ENCODE measurements at places on chromosomes 2 and 18. TPM values are rescaled to one million over a fixed set of nuclear protein-coding genes. Genes with fewer than 3 reads are reported as not detected.

GRCh38 chr2:190996338-190996946, 17.5 kb downstream of the STAT1 start:
- DNase-seq = no peak

DNA sequence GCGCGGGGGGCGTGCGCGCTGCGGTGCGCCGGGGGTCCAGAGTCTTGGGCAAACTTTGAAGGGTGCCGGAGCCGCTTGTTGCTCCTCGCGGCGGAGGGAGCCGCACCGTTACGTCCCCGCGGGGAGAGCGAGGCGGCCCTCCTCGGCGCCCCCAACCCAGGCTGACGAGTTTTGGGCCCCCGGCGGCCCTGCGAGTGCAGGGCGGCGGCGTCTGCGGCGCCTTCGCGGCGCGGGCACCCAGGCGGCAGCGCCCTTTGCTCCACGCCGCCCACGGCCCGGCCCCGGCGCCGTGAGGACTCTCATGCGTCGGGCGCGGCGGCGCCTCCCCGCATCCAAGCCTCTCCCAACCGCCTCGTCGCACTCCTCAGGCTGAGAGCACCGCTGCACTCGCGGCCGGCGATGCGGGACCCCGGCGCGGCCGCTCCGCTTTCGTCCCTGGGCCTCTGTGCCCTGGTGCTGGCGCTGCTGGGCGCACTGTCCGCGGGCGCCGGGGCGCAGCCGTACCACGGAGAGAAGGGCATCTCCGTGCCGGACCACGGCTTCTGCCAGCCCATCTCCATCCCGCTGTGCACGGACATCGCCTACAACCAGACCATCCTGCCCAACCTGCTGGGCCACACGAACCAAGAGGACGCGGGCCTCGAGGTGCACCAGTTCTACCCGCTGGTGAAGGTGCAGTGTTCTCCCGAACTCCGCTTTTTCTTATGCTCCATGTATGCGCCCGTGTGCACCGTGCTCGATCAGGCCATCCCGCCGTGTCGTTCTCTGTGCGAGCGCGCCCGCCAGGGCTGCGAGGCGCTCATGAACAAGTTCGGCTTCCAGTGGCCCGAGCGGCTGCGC, 814 bp downstream of the FZD7 start:
- DNase-seq = no peak

- DNase-seq = no peak
Measured at GRCh38 chr18:4870177-4870773, 326.8 kb downstream of the AKAIN1 start.

DNA sequence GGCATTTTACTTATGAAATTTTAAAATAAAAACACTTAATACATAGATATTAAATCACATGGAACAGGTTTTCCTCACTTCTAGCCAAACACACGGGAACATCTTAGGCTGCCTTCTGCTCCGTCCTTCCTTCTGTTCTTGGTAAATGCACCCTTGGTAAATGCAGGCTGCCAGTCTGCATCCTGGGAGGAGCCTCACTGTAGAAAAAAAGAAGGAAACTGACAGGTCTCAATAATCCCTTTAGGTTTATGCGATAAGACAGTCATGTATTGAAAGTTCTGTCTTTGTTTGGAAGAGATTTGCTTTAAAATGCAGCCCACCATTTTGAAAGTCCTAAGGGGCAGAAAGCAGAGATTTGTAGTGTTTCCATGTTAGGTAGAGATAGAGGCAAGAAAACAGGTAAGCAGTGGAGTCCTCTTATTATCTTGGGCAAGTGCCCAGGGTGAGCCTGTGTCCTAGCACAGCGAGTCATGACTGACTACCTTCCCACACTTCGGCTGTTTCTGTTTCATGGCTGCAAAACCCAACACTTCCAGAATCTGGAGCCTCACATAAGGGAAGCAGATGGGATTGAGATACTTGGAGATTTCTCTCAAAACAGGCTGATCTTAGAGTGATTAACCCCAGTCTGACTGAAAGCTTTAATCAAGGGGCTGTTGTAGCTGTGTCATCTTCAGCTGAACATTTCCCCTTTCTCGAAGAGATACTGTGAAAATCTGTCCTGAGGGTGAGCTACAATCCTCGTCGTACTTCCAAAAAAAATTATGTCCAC, 131.4 kb upstream of the MAP3K20 start:
- no peak for DNase-seq

- no peak for DNase-seq
Measured at GRCh38 chr2:16408331-16409005, 257.2 kb downstream of the CYRIA start.

DNA sequence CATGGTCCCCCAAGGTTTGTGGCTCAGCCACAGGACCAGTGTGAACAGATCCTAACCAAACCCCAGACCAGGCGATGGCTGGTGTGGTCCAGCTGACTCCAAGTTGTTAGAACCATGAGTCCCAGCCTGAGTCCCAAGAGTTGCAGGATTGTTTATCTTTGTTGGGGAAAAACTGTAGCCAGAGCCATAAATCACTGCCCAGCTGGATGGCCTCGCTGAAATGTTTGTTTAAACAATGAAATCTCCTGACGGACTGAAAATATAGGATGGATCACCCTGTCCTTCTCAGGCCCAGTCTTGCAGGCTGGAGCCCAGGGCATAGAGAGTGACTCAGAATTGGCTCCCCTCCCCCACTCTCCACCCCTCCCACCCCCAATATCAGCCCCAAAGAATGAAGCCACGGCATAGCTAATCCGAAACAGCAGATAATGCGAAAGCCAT, 36.4 kb downstream of the PKDCC start:
- DNase-seq = no peak

GRCh38 chr2:177147834-177148445, 64.7 kb upstream of the HNRNPA3 start:
- DNase-seq = no peak

GRCh38 chr2:61431345-61431744, 39.5 kb downstream of the USP34 start:
- no peak for DNase-seq

DNA sequence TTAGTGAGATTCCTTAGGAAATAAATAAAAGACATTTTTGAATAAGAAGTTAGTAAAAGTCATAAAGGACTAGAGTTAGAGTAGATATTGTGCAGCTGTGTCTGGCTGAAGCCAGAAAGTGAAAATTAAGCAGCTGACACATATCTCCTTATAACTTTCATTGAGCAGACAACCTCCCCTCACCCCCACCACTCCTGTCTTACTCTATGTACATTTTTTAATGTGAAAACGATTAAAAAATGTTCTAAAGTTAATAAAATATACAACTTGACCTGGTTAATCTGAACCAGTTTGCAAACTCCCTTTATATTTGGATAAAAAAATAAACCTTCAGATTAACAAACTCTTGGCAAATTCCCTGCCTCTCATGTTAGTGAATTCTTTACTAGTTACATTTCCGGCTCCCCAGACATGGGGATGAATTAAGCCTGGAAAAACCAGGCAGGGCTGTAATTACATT, 462.8 kb downstream of the MEIS1 start:
- no peak for DNase-seq

GRCh38 chr2:33946193-33946592, 347.1 kb upstream of the FAM98A start:
- no peak for DNase-seq

DNA sequence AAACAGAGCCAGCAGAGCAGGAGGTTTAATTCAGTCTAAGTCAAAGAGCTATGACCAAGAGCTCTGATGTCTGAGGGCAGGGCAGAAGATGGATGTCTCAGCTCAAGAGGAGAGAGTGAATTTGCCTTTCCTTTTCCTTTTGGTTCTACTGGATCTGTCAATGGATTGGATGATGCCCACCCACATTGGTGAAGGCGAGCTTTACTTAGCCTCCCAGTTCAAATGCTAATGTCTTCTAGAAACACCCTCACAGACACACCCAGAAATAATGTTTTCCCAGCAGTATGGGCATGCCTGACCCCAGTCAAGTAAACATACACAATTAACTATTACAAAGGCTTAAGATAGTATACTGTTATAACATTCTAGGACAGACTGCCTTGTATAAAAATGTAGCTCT, 236.3 kb upstream of the NRXN1 start:
- no peak for DNase-seq

DNA sequence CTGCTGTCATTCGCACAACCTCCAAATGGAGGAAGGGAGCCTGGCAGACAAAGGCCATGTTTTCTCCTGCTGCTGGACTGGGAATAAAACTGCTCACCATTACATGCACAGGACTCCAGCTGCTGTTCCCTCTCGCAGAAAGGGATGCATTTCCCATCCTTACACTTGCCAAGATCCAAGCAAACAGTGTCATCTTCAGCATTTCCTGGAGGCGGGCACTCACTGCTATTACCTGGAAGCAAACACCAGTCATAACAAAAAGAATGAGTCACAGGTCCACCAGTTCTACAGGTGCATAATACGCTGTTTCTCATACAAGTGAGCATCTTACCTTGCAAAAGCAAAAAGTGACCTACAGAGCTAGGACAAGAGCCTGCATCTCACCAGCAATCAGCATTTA, 22.7 kb downstream of the IAH1 start:
- DNase-seq = no peak

- DNase-seq = no peak
Measured at GRCh38 chr2:223230352-223230751, 178.4 kb downstream of the KCNE4 start.

GRCh38 chr2:153268941-153269461, 209.6 kb downstream of the RPRM start:
- no peak for DNase-seq

GRCh38 chr2:237170020-237170419, 84.3 kb downstream of the COPS8 start:
- no peak for DNase-seq

GRCh38 chr2:76281156-76281841, 570.6 kb upstream of the GCFC2 start:
- no peak for DNase-seq

- DNase-seq = no peak
Measured at GRCh38 chr2:211203986-211204385, 647.6 kb downstream of the CPS1 start.

GRCh38 chr2:140273958-140274357, 1493.8 kb upstream of the NXPH2 start:
- DNase-seq = no peak

The MYO3B gene
- total RNA-seq = not detected

The GEN1 gene
- total RNA-seq = 17.1 TPM

The GPC1 gene
- total RNA-seq = 18.6 TPM

The GATA6 gene
- total RNA-seq = 11.9 TPM

The DAPL1 gene
- total RNA-seq = not detected

The DCDC2C gene
- not detected for total RNA-seq

The GALNT5 gene
- total RNA-seq = under 0.01 TPM

The FAM124B gene
- total RNA-seq = 82.4 TPM

The POTEC gene
- not detected for total RNA-seq

Data from pulmonary artery endothelial cell (primary cell).